ENCODE measurements at places on chromosomes 6 and 20.
A peak's percentile ranks its signal among the peaks of the same experiment; 100 is the strongest.

GRCh38 chr20:46894579-46894958 is at the start of gene EYA2:
TSS of gene EYA2 (plus strand) at chr20:46894843. CDS start at chr20:46990011, 95,168 bp downstream.
- no peak for DNase-seq

DNA sequence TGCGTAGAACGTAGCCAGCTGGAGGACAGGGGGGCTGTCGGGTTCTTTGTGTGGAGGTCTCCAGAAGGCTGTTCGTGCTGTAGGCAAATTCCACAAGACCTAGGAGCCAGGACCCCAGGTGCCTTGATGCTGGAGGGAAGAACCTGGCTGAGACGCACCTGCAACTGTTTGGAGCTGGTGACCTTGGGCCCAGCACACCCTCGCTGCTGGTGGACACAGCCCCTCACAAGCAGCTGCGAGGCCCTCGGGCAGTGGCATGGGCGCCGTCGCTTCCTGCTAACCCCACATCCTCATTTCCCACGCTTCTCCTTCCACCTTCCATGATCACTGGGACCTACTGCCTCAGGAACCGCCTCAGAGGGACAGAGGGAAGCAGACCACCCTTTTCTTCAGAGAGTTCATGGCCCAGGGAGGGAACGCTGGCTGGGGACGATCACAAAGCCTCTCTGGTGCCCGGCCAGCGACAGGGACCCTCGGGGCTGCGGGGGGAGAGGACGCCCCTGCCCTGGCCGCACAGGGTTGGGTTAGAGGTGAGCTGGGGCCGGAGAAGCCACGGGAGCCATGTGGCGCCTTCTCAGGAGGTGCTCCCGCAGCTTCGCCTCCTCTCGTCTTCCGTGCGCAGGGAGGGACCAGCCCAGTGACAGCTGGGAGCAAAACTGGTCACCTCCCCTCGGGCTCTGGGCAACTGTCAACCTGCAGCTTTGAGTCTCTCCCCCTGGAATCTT is 18.4 kb downstream of the DLL1 start:
- no peak for DNase-seq

DNA sequence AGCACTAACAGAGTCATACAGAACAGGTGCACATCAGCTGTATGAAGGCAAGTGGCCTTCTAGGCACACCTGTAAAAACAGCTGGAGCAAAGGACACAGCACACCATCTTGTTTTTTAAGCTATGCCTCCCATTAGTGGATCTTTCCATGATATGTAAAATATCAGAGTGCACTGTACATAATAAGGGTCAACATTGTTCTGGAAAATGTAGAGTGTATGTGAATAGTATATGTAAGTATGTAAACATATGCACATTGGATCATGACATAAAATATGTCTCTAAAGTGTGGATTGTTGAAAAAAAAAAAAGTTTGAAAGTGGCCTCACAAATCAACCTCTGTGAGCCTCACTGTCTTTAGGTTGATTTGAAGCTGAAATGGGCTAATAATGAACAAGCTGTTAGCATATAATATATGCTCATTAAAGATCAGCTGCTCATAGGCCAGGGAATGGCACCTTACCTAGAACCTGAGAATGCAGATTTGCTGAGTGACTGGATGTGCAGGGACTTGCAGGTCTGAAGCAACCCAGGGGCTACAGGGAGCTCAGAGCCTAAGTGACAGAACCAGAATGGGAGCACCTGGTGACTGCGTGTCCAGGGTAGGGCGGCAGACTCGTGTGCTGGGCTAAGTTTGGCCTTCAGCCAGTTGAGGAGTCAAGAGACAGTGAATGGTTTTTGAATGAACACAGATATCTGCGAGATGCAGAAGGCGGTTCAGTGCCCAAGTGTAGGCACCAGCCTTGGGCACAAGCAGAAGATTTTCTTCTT is 198.6 kb downstream of the TMEM242 start:
- no peak for DNase-seq

DNA sequence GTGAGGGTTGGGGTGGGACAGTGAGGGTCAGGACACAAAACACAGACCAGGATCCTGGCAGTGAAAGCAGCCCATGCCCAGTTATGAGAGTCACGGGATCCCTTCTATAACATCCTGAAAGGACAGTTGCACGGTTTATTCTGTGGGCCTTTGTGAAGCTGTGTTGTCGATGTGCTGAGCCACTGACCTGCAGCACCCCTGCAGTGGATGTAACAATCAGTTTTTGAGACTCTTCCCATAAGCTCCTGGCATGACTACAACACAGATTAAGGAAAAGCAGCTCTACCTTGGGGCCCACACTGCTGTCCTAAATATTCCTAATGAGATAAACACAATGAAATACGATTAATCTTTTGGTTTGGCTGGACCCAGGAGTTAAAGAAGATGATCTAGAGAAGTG is 3.7 kb downstream of the PYGB start:
- DNase-seq = no peak

GRCh38 chr6:52927451-52927850 is 18.0 kb upstream of the GSTA3 start:
- DNase-seq = no peak

DNA sequence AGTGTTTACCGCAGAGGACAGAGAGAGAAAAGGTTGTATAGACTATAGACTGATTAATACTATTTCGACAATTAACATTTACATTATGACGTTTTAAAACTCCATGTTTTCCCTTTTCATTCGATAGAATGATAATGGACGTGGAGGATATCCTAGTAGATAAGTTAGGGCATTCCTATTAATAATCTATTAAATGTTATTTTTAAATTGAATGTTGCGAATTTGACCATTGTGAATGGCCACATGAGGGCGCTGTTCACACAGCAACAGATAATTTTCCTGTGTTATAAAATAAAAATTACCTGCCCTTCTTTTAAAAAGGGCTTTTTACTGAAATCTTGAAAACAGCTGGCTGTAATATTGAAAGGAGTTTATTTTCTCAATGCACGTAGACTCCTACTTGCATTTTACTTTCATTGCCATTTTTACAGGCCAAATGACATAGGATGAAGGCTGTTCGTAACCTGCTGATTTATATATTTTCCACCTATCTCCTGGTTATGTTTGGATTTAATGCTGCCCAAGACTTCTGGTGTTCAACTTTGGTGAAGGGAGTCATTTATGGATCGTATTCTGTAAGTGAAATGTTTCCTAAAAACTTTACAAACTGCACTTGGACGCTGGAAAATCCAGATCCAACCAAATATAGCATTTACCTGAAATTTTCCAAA is 3.3 kb downstream of the ADGRB3 start:
- DNase-seq = peak; percentile 35

DNA sequence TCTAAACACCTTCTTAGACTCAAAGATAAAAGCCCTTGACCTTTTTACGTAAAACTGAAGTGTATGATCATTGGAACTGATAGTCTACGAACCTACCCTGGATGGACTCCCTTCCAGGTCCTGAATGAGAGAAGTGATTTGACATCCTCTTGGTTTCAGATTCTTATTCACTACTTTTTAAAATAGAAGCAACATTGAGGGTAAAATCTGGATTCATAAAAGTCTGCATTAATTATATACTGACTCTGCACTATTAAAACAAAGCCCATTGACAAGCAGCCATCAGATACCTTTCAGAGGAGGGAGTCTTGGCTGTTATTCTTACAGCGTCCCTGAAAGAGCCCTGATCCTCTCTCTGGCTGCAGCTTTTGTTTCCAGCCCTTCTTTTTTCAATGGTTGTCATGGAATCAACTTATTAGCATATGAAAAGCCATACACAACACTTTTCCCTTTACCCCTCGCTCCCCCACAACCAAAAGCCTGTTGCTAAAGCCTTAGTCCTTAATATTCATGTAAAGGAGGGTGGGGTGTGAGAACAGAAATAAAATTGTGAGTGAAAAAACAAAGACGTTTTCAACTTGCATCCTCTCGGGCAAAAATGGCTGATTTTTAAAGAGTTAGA is 270.0 kb upstream of the MARCKS start:
- DNase-seq = no peak

GRCh38 chr20:32429343-32429742 is 71.2 kb downstream of the ASXL1 start:
- DNase-seq = no peak

GRCh38 chr6:170095273-170095981 is 195.5 kb downstream of the DLL1 start:
- no peak for DNase-seq

DNA sequence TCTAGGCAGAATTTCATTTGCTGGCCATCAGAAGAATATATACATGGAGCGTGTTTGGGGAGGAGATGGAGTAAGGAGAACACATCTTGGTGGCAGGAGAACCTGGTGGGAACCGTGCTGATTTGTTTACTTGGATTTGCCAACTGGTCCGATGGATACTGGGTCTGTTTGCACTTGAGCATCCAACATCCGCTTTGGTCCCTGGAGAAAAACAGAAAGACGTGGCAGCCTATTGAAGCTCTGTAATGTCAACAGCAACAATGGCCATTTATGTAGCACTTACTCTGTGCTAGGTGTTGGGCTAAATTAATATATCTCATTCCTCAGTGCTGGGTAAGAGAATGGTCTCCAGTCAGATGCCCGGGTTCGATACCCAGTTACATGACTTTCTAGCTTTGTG is 125.6 kb downstream of the BCAS1 start:
- no peak for DNase-seq

- peak; percentile 52 for DNase-seq
Observed at GRCh38 chr6:135535989-135536414, 38.5 kb upstream of the AHI1 start.

- no peak for DNase-seq
Observed at GRCh38 chr6:36622901-36623546, 28.9 kb downstream of the SRSF3 start.

DNA sequence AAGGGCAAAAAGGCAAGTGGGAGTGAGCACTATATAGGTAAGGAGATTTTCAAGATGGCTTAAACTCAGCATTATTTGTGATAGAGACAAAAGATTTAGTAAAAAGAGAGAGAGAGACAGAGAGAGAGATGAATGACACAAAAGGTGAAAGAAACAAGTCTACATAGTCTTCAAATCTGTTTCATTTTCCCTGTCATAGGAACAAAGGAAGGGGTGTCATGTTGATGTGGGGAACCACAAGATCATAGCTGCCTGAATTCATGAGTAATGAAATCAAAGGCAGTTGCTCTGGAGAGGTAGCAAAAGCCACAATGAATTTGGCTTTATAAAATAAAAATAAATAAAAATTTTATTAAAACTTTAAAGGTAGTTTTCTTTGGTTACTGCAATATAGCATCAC is 67.2 kb upstream of the PHIP start:
- DNase-seq = no peak

DNA sequence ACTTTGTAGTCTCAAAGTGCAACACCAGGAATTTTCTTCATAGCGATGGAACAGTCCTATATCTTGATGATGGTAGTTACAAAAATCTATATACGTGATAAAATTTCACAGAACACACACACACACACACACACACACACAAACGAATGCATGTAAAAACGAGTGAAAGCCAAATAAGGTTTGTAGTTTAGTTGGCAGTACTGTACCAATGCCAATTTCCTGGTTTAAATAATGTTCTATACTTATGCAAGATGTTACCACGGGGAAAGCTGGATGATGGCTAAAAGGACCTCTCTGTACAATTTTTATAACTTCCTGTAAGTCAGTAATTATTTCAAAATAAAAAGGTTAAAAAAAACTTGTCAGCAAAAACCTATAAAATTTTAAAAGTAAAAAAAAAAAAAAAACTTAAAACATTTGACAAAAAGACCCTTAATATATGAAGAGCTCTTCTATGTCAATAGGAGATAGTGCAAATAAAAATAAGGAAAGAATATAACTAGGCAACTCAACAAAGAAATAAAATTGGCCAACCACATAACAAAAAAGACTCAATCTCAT is 37.6 kb downstream of the PDSS2 start:
- no peak for DNase-seq

- DNase-seq = no peak
Observed at GRCh38 chr6:133241086-133241900, at the start of gene EYA4. TSS of gene EYA4 (plus strand) at chr6:133241357. CDS start at chr6:133274781, 33,424 bp downstream.

DNA sequence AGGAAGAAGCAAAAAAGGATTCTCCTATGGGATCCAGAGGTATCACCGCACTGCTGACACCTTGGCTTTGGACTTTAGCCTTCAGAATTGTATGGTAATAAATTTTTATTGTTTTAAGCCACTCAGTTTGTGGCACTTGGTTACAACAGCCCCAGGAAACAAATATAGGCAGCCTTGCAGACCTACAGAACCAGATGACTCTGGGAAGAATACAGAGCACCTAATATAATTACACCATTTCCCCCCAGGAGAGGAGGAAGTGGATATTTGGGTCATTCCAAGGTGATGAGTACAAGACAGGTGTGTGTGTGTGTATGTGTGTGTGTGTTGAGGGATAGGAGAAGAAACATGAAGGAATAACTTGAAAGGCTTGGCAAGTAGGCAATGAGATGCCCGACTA is 84.2 kb upstream of the ENPP5 start:
- no peak for DNase-seq

GRCh38 chr6:53627391-53628218 is 38.0 kb downstream of the KLHL31 start:
- no peak for DNase-seq

- no peak for DNase-seq
Observed at GRCh38 chr20:4130404-4131189, 115.2 kb upstream of the RNF24 start.

DNA sequence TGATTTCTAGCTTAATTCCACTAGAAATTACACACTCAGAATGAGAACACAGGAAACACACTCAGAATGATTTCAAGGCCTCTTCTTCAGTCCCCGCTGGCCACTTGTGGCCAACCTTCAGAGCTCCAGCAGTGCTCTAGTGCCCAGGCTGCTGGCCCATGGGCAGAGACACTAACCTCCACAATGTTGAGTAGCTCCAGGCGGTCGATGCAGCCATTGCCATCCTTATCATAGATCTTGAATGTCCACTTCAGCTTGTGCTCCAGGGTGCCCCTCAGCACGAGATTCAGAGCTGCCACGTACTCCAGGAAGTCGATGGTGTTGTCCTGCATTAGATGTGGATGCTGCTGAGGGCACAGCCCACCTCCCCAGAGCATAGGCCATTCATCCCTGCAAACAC is 6.3 kb downstream of the GUCA1B start:
- DNase-seq = no peak

DNA sequence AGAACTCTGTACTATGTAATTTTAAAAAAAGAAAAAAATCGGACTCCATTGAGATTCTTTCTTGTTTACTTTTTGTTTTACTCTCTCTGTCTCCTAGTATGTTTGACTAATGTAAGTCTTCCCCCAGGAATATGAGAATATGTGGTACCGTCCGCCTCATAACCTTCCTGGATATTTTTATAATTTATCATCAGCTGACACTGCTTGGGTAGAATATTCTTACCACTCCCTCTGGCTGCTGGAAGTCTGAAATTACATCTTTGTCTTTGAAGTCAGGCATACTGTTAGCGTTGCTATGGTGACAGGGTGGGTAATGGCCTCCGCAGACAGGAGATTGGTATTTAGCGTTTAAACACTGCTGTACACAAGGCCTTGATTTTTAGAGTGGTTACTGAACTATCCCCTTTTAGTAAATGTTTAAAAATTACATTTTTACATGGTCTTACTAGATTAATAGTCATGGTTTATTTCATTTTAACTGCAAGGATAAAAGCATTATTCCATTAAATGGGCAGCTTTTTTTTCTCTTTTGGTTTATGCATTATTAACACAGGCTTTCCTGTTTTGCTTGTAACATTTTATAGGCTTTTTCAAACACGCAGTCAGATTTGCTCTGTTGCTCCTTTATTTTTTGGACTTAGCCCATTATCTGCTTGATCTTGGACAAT is 176.4 kb downstream of the ARID1B start:
- DNase-seq = peak; percentile 19

- DNase-seq = peak; percentile 18
Observed at GRCh38 chr20:48722737-48723191, 105.0 kb downstream of the PREX1 start.

Measured in OCI-LY7 (cell line).